ENCODE measurements at places on chromosomes 13 and 19.

DNA sequence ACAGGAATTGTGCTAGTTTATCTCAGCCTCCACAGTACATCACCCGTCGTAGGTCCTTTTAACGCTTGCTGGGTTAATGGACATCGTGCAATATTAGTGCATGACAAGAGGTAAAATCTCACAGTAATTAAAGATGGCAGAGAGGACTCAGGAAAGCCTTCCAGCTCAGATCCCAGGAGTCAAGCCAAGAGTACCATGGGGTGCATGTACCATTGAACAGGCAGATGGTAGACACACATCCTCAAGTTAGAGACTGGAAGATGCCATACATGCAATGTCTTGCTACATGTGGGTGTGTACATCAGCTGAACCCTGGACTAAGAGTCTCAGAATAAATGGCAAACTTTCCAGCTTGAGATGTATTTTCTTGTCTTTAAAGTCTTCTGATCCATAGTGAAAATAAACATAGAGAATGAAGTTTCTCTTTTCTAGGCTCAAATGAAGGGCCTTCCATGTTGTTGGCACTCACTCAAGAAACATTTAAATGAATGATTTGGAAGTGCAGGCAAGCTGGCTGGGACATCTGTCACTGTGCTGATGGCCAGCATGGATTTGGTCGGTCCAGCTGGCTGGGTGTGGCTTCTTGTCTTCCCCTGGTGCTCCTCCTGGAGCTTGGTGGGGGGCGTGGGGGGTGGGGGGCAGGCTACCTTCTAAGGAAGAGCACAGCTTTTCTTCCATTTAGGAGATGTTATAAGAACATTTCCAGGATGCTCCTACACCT, 290.9 kb upstream of the MAB21L1 start:
- no peak for DNase-seq

DNA sequence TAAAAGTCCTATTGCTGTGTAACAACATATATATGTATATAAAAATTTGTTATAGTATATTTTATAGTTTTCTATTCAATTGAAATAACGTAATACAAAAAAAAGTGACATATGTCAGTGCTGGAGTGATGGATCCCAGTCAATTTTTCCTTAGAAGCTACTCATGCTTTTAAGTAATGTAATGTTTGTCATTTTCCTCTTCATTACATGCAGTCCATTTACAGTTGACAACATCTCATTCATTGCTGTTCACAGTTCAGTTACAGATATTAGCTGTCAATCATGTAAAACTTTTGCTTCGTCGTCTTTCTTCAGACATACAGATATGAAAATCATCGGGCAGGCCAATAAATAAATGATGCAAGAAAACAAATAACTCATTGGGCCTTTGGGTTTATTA, 525.1 kb upstream of the PRR20A start:
- no peak for DNase-seq

DNA sequence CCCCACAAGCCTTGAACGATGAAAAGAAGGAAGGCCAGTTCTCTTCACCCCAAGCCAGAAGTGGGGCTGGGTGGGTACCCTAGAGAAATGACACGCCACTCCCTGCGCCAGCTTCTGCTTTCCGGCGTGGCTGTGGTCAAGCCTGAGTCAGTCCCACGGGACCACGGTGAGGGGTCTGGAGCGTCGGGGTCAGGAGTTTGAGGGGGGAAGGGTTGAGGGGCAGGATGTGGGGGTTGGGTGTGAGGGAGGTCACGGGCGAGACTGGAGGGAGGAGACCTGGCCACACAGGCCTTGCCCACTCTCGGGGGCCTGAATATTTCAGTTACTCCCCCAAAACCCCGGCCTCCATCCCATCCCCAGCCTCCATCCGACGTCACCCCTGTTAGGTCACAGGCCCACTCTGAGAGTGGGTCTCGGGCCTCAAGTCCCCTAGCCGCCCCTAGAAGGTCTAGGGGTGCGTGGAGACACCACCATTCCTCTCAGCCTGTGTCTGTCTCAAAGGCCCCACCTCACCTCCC, 500 bp upstream of the IFI30 start:
- no peak for DNase-seq

DNA sequence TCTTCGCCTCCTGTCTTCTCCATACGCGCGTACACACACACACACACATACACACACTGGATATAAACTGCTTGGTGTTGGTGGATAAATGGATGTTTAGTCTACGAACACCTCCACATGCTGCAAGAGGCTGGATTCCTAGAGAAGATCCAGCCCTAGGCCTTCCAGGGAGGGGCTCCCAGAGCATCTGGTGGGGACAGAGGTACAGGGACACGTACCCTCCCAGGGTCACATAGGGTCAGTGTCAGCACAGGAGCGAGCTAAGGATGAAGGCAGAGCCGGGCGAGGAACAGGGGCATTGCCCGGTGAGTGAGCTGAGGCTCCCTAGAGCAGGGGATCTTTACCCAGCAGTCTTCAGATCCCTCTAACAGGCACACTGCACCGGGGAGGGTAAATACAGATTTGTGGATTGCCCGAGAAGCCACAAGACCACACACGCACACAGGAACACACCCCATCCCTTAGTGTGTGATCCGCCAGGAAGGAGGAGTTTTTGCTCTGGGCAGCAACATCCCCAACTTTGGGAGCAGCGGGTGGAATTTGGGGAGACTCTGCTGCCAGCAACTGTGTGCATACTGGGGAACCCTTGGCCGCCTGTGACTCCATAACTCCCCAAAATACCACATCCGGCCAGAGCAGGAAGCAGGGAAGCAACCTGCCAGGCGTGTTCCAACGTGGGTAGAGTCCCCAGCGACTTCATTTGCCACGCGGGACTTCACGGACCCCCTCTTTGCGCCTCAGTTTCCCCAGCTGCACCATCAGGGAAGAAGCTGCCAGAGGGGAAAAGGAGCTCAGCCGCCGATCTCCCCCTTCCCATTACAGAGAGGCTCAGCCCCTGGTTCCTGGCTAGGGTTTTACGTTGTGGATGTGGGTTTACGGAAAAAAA, 5.8 kb upstream of the TLE2 start:
- no peak for DNase-seq
